Activated T-cell treated with anti-CD3 and anti-CD28 coated beads, Interleukin-2, amount 50 U/mL, for 72 hours (primary cell): ENCODE measurements at places on chromosomes 7 and 10. TPM values are rescaled to one million over a fixed set of nuclear protein-coding genes. Genes with fewer than 3 reads are reported as not detected.

HOXA13 gene
- total RNA-seq = not detected

MEOX2 gene
- not detected for total RNA-seq

ADAP1 gene
- total RNA-seq = 29.4 TPM

ASB10 gene
- not detected for total RNA-seq

DNA sequence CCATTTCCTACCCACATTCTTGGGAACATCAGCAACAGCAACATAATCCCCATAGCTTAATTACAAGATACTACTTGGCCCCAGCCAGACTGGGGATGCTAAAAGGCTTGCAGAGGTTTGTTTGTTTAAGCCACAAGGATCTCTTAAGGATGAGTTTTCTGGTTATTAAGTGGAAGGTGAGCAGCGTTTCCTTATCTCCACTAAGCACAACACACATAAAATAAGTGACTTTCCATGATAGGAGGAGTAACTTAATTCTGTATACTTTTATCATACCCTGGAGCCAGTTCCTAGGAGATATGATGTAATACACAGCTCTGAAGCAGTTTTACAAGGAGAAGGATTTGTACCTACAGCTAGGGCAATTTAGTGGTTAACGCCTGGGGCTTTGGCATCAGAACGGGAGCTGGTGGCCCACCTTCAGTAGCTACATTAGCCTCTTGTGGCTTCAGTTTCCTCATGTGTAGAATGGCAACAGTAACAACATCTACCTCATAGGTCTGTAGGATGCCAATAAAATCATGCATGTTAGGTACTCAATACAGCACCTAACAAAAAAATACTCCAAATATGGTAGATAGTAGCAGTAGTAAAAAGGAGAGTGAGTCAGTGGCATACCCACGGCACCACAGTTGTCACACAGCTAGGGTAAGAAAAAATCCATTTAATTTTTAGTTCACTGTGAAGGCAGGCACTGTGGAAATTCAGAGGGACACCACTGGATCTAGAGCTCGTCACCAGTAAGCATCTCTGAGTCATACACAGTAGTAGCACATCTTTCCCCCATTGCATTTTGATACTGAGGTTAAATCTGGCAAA, 55.2 kb downstream of the DOCK4 start:
- DNase-seq = no peak

DNA sequence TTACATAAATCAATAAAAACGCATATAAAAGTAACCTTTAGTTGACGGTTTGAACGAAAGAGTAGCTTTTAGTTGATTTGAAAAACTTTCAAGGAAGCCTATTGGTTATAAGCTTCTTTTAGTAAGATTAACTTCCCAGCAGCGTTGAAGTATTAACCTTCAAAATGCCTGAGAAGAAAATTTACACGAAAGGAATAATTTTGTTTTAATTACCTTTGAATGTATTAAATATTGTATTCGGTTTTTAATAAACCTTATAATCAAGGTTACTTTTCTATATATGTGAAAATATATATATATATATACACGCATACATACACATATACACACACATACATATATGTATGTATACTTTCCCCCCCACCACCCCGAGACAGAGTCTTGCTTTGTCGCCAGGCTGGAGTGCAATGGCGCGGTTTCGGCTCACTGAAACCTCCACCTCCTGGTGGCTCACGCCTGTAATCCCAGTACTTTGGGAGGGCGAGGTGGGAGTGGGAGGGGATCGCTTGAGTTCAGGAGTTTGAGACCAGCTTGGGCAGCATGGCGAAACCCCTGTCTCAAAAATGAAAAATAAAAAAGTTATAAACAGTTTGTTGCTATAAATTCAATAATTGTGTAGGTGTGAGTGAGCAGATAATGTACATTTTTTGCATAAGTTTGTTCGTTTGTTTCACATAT, 57.6 kb upstream of the EZH2 start:
- DNase-seq = peak; percentile 75

- DNase-seq = peak; percentile 11
These were observed at the start of gene GAD2 for GRCh38 chr10:26216585-26217395. GAD2 (plus strand) TSS chr10:26216774; CDS start chr10:26216810, 36 bp downstream.

DNA sequence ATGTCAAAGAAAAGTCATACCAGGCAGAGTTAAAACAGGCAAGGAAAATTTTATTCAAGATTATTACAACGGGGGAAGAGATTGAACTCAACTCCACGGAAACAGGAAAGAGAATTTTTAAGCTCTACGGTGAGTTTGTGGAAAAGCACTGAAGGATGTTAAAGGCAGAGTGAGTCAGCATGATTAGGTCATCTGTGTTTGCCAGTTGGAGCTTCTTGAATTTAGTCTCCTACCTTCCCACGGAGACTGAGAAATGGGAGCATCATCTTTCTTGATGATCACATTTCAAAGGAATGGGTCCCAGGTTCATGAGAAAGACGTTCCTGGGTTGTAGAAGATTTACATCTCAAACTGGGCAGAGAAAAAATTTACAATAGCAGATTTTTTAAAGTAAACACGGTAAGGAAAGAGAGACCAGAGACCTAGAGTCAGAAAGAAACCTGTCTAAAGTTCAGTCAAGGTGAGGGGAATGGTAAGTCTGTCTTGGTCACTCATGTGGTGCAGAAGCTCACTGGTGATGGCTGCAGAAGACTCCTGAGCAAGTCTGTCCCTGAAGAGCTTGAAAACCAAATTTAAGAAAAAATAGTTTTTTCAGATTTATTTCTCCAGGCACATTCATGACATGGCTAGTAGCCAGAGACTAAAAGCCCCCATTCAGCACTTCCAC, 516.9 kb upstream of the LRRN3 start:
- no peak for DNase-seq

- DNase-seq = peak; percentile 61
These were observed 96.1 kb downstream of the SH3PXD2A start for GRCh38 chr10:103759100-103759781.

DNA sequence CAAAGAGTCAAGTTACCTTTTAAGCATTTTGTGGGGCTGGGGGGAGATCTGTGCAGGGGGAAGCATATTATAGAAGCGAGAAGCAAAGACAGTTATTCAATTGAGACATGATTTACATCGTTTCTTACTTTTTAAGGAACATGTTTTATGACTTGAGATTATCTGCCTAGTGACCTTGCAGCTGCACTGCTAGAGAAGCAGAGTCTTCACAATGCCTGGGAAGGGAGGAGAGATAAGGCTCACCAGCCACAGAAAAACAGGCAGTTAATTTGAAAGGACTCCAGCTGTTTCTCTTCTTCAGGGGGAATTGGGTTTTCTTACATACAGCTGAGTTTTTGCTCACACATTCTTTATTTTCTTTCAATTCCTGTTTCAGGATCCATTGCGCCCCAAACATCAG, 31.0 kb downstream of the PHYH start:
- DNase-seq = no peak

- DNase-seq = peak; percentile 76
These were observed 7.3 kb downstream of the FGFBP3 start for GRCh38 chr10:91901784-91902677.

DNA sequence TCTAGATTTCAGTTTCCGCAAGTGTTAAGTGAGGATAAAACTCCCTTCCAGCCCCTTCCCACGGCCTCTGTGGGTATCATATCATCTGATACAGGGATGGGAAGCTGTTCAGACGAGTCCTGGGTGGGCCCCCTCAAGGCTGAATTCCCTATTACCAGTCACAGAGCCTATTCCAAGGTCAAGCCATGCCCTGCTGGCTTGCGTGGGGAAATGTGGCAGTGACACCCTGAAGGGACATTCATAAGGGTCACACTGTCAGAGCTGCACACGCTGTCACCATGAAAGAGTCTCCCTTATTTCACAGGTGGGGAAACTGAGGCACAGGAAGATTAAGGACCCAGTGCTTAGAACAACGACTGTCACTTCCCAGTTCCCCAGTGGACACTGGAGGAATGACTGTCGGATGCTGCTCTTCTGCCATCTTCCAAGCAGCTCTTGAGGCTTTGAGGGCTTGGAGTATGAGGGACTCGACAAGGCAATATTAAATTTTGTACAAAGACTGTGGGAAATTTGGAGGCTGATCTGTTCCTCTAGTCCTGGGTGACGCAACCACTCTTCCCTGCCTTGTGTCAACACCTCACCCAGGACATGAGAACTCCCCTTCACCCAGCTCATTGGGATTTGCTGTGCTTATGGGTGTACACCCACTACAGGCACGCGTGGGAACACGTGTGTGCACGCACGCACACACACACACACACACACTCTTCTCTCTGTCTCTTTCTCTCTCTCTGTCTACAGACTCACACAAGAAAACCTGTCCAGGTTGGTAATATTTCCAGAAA, 386.0 kb downstream of the RPS24 start:
- no peak for DNase-seq

GRCh38 chr10:115850666-115851065, 422.3 kb downstream of the GFRA1 start:
- no peak for DNase-seq

DNA sequence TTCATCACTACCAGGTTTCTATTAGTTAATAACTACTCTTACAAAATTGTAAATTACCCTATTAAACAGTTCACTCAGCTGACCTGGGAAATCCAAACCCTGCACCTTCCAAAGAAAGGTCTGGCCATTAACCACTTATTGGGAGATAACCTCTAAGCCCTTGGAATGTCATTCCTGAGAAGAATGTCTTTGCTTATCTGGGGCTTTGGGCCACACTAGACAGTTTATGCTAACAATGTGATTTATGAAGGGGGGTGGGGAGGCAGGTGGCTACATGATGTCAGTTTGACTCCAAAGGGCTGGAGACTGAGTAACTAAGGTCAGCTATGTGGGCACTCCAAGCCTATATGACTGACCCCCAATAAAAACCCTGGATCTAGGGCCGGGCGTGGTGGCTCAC, 50.7 kb downstream of the AKR1D1 start:
- no peak for DNase-seq
